ENCODE measurements at places on chromosomes 2 and 18. TPM values are rescaled to one million over a fixed set of nuclear protein-coding genes. Genes with fewer than 3 reads are reported as not detected.

- DNase-seq, result no peak
These were observed 21.2 kb downstream of the FOSL2 start for GRCh38 chr2:28413899-28414295.

DNA sequence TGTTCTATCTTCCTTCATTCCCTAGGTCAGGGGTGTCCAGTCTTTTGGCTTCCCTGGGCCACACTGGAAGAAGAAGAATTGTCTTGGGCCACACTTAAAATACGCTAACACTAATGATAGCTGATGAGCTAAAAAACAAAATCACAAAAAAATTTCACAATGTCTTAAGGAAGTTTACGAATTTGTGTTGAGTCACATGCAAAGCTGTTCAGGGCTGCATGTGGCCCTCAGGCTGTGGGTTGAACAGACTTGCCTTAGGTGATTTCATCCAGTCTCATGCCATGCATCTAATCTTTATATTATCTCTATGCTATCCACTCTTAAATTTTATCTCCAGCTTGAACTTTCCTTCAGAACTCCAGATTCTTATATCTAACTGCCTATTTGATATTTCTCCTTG, 80.1 kb downstream of the CCDC85A start:
- DNase-seq, result no peak

DNA sequence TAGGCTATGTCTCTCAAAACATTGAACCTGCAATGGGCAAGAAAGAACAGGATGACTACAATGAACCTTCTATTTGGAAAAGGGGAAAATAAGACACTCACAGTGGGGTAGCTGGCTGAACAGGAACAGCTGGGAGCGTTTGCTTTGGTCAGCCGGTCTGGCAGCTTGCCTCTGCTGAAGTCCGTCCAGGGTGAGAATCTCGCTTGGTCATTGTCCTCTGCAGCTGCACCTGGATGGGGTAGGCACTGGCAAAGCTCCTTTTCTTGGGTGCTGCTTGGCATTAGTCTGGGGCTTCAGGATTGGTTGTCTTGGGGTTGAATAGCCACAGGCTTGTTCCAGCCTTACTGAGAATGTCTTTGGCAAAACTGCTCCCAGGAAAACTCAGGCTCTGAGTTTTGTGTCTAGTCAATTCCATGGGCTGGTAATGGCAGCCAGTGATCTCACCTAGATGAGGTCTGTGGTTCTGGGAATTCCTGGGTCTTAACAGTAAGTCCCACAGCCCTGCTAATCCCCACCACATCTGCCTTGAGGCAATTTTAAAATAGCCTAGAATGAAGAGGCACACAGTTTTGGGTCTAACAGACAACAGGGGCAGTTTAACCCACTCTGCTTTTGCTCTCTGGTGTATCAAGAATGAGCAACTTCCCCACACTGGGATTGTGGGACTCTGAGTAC, 13.4 kb downstream of the NEDD4L start:
- no peak for DNase-seq

GRCh38 chr2:179981085-179981484, 26.0 kb downstream of the CWC22 start:
- no peak for DNase-seq

GRCh38 chr2:186099826-186100225, 361.2 kb downstream of the FSIP2 start:
- no peak for DNase-seq

GRCh38 chr2:134985061-134985460, 62.2 kb downstream of the MAP3K19 start:
- DNase-seq, result no peak

GRCh38 chr2:192053921-192054320, 140.8 kb downstream of the TMEFF2 start:
- no peak for DNase-seq

RUFY4 gene
- total RNA-seq, result not detected

GALM gene
- 26.3 TPM for total RNA-seq
